Prostate gland (tissue), 2 donors: ENCODE measurements at places on chromosomes 16 and 17.
A peak's percentile ranks its signal among the peaks of the same experiment; 100 is the strongest.

DNA sequence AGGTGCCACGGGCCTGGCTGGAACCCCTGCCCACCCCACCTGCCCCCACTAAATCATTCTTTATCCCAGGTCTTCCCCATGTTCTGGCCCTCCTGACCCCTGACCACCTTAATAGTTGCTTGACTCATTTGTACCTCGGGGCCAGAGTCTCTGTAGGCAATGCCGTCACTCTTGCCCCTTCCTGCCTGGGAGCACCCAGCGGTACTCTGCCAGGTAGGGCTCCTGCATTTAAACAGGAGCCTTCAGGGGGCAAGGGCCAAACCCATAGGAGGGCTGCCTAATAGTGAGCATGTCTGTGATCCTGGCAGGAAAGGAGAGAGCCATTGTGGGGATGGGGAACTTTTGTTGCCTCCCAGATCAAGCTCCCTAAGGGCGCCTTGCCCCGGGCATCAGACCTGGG lies 8.8 kb upstream of the ITGA3 start:
- no peak for DNase-seq

- no peak for DNase-seq
Observed at GRCh38 chr16:57377080-57377841, 5.0 kb downstream of the CX3CL1 start.

GRCh38 chr17:37207103-37207502 lies 168.7 kb upstream of the C17orf78 start:
- no peak for DNase-seq

DNA sequence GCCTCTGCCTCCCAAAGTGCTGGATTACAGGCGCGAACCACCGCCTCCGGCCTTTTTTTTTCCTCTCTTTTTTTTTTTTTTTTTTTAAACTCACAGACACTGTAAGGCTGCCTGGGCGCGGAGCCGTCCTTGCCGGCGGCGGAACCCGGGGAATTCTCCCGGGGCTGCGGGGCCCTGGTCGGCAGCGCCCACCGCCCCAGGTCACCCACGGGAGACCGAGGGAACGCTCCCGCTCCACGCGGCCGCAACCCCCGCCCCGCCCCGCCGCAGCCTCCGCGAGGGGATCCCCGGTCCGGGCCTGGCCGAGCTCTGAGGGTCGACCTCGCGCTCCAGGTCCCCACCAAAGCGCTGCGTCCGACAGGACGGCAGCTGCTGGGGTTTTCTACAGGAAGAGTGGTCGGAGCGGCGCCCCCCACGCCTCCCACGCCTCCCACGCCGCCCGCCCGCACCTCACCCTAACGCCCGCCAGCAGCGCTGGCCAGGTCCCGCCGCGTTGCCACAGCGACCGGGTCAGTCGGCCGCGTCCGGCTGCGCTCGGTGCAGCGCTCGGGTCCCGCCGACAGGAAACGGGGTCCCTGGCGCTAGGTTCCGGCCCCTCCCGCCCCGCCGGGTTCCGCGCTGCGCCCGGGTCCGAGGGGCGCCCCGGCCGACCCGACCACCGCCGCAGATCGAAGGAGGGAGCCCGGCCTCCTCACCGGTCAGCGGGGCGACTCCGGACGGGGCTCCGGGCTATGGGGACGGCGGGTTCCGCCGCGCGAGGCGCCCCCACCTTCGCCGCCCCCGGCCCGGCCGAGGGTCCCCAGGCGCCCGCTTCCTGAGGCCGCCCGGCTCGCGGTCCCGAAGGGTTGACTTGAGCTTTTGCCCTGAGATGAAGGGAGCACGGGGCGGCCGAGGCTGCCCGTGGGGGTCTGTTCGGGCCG lies at the start of gene CCDC57:
Gene CCDC57 (minus strand): TSS at position 512 of the 920 bp plus-strand sequence. CDS start 10,898 bp downstream, outside the sequence.
- peak; percentile 58 for DNase-seq

GRCh38 chr16:89193576-89194293 lies 6.6 kb downstream of the SLC22A31 start:
- no peak for DNase-seq

- no peak for DNase-seq
Observed at GRCh38 chr16:24753437-24753836, 24.0 kb downstream of the TNRC6A start.

DNA sequence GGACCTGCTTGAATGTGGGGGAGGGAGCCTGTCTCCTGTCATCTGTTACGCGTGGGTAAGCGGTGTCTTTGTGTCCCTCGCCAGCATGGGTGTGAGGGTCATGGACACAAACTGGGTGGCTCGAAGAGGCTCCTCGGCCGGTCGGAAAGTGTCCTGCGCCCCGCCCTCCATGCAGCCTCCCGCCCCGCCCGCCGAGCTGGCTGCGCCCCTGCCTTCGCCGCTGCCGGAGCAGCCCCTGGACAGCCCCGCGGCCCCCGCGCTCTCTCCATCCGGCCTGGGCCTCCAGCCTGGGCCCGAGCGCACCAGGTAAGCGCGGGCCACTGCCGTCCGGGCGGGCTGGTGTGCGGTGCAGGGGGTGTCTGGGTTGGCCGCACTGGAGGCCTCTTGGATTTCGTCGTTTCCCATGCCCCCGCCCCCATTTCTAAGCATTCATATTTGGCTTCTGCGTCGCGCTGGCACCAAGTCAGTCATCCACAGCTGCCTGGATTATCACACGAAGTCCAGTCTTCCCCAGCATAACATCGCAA lies 43.8 kb downstream of the ELAC2 start:
- DNase-seq: no peak

GRCh38 chr17:19020016-19020415 lies 15.5 kb upstream of the FAM83G start:
- no peak for DNase-seq

- DNase-seq: no peak
Observed at GRCh38 chr16:51648526-51648925, 497.5 kb upstream of the SALL1 start.
